ENCODE measurements at places on chromosomes 7 and 10.

GRCh38 chr7:17298840-17299482, 509 bp downstream of the AHR start:
- peak; percentile 63 for DNase-seq

DNA sequence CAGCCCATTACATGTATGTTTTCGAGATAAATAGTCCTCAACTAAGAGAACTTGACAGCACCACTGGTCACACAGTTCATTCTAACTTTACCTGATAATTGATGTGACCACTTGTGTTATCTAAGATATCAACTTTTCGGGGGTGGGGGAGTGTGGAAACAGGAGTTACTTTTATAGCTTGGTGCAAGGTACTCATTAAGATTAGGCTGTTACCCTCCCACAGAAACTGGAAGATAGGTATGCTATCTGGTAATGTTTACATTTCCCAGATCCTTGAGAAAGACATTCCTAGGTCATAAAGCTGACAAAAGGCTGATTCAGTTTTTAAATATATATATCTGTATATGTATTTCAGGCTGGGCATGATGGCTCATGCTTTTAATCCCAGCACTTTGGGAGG, 11.1 kb downstream of the ERVW-1 start:
- DNase-seq = no peak

- DNase-seq = no peak
Measured at GRCh38 chr10:43923328-43923727, 274.6 kb upstream of the ZNF32 start.

DNA sequence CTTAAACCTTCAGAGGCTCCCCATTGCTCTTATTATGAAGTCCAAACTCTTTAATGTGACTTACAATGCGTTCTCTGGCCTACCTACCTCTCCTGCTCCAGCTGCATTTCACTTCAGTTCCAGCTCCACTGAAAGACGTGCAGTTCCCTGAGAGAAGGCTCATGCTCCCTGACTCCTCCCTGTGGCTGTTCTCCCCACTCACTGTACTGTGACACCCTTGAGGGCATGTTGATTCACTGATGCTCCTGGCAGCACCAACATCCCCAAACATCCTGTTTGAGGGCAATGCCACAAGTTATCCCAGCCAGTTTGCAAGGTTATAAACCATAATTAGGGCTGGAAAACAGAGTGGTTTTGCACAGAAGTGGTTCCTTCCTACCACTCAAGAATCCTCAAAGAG, 111.2 kb downstream of the LSM5 start:
- no peak for DNase-seq

DNA sequence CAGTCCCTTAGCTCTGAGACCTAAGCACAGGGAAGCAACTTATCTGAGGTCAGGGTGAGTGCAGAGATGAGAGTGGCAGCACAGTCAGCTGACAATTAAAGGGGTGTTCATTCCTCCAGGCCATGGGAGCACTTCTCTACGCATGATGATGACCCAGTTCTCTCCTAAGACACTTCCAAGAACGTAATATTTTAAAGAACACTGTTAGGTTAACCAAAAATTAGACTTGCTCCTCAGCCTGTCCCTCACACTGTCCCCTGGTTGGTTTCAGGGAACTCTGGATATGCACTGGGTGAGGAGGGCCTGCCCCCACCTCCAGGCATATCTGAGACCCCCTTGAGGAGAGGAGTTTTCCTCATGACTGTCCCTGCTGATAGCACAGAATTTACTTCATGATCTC, 767.5 kb downstream of the GRID1 start:
- DNase-seq = no peak

GRCh38 chr10:32256613-32257437, 90.1 kb downstream of the EPC1 start:
- peak; percentile 71 for DNase-seq

- DNase-seq = no peak
Measured at GRCh38 chr7:1706721-1707613, 36.9 kb downstream of the ELFN1 start.

DNA sequence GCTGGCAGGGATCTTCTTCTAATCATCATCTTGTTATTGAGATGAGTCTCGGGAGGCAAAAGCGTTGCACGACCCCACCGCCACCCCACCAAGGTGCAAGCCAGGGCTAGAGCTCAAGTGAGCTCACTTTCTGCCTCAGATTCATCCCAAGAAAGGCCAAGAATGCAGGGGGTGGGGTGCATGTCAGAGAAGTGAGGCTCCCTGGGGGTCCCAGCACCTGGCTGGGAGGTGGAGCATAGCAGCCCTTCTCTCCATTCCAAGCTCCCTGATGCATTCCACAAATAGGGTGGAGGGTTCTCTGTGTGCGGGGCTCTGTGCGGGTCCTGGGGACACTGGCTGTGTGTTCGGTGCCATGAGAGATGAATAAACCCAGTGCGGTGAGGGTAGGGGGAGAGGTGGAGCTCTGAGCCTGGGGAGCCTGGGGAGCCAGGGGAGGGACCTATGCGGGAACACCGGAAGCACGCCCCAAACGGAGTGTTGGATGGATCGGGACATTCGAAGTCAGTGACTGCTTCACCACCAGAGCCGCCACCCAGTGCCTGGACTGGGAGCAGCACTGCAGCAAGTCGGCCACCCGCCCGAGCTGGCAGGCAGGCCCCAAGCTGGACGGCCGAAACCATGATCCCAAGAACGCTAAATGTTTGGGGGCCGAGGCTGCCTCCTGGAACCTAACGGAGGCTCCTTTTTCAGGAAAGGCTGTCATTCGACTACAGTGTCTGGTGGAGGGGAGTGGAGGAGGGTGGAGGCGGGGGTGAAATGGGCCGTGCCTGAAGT, 17.9 kb upstream of the HMX3 start:
- no peak for DNase-seq

DNA sequence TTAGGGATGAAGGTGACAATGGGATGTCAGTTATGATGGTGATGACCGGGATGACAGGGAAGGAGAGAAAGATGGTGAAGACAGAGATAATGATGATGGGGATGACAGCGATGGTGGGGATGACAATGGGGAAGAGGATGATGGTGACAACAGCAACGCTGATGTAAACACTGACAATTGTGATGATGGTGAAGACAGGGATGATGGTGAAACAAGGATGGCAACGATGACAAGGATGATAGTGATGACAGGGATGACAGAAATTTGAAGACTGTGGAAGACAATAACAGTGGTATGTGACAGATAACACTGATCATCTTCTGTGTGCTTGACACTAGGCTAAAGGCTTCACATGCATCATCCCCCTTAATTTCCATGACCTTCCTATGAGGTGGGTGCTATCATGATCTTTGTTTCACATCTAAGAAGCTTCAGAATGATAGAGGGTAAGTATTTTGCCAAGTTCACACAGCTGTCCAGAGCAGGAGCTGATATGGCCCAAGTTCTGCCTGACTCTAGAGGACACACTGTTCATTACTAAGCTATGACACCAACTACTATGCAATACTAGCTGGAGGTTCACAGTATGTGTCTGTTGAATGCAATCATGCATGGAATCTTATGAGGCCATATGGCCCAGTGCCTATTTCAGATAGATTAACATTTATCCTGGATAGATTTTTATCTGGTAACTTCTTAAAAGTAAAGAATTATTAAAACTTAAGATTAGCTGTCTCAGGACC, 105.6 kb downstream of the RNLS start:
- DNase-seq = no peak

- DNase-seq = no peak
Measured at GRCh38 chr7:121985476-121986030, 112.6 kb downstream of the PTPRZ1 start.

DNA sequence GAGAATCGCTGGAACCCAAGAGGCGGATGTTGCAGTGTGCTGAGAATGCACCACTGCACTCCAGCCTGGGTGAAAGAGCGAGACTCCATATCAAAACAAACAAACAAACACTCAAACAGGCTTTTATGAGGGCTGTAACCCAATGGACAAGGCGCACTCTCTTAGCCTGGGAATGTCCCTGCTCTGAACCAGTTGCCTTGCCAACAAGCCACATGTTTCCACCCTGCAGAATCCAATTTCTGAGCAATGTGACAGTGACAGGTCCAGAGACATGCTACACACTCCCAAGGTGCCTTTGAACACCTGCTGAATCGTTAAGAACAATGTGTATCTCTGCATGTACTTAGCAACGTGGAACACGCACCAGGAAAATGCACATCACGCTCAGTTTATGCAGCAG, 186.8 kb upstream of the AUTS2 start:
- DNase-seq = no peak

GRCh38 chr10:60399328-60399727, 9.7 kb upstream of the ANK3 start:
- no peak for DNase-seq

DNA sequence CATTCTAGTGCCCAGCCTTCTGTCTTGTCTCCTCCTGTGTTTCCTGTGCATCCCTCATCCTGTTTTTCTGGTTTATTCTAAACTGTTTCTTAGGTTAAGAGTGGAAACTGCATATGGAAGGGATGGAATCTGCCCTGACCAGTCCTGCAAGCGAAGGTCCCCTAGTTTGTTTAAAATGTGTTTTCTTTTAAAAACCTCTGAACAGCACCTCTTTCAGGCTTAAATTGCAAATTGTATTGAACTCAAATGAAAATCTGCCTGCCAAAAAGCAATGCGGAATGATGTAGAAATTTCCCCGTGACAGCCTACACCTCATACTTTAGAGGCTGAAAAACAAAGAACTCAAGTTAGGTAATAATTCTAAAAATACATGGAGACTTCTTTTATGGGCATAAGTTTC, 222.8 kb upstream of the IMMP2L start:
- DNase-seq = no peak

- DNase-seq = no peak
Measured at GRCh38 chr7:55131142-55131929, 112.5 kb downstream of the EGFR start.

DNA sequence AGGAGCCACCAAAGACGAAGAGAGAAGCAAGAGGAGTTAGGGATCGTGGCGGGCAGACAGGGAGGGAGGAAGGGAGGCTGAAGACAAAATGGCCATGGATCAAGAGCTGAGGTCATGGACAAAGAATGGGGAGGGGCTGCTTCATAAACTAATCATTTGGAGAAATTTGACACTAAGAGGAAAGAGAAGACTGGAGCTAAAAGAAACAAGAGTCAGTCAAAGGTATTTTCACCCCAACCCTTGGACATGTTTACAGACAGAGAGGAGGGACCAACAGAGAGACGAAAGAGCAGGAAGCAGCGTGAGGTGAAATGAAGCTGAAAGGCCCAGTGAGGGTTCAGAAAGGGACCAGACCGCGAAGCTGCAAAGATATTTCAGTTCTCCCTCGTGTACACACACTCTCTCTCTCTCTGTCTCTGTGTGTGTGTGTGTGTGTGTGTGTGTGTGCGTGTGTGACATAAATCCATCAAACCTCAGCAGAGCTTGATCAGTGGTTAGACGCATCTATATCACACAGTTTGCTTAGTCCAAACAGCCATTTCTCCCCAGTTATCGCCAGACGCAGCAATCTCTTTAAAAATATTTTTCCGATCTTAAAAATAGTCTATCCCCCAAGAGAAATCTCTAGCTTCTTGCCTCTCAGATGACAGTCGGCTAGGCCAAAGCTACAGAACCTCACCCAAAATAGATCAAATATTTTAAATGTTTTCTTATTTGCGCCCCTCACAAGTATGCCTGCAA, 12.5 kb upstream of the CALD1 start:
- DNase-seq = no peak

DNA sequence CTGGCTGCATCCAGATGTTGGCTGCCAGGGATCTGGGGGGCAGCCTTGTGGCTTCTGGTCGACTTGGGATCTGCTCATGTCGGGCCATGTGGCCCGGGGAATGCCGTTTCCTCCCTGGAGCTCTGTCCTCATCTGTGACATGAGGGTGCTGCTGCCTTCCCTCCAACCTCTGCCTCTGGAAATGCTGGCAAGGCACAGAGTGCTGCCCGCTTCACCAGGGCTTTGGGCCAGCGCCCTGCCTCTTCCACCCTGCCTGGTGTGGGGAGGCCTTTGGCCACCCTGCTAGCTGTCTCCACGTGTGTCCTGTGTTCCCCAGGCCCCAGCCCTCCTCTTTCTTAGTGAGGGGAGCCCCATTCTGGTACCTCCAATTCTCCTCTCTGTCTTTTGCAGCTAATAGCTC, 5.8 kb upstream of the SMARCD3 start:
- DNase-seq = no peak

DNA sequence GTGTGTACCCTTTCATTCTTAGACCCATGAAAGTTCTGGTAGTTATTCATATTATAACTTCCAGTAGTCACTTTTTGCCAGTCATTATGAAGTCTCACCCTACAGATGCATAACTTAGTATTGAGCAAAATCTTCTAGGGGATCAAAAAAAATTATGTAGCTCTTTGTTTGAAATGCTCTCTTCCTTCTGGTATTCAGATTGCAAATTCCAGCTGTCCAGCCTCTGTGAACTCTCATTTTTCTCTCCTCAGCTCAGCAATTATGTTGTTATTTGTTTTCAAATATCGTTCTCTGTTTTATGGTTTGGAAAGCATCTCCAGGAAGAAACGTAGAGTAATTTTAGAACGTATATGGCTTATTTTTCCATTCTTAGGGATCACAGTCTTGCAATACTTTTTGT, 442.5 kb downstream of the SEMA3D start:
- no peak for DNase-seq
